Stimulated activated CD4-positive, alpha-beta T cell treated with anti-CD3 and anti-CD28 coated beads, Interleukin-4, amount 100 ng/mL, for 24 hours (primary cell): ENCODE measurements at places on chromosomes 3 and 15.

GRCh38 chr3:17967111-17967510 lies 224.7 kb upstream of the TBC1D5 start:
- DNase-seq, result no peak

DNA sequence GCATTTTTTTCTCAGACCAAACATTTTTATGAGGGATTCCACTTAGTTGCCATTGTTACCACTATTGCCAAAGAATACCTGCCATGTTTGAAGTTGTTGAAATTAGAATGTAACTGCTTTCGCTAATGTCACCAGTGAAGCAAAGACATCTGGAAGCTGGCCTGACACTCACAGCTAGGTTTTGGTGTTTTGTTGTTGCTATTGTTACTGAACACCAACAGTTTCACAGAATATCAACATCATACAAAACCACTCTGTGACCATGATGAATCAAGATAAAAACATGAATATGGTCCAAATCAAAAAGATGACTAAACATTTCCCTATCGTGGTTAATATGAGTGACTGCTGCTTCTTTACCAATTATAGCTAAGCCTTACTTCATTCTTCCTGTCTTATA lies 6.9 kb upstream of the CFAP20DC start:
- DNase-seq, result no peak

DNA sequence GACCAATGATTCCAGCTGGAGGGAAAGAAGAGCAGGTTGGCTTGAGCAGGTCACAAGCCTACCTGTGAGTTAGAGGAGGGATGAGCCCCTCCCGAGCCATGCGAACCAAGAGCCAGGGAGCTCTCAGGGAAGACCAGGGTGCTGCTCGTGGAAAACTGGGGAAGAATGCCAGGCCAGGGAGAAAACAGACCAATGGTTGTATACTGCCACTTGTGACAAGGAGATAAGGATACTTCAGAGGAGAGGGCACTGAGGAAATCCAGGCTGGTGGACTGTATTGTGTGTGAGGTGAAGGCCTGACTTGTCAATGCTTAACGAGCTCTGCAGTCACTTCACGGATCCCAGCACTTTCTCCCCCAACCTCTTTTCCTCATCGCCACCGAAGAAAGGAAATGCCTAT lies 177.7 kb downstream of the SSR3 start:
- DNase-seq, result no peak

DNA sequence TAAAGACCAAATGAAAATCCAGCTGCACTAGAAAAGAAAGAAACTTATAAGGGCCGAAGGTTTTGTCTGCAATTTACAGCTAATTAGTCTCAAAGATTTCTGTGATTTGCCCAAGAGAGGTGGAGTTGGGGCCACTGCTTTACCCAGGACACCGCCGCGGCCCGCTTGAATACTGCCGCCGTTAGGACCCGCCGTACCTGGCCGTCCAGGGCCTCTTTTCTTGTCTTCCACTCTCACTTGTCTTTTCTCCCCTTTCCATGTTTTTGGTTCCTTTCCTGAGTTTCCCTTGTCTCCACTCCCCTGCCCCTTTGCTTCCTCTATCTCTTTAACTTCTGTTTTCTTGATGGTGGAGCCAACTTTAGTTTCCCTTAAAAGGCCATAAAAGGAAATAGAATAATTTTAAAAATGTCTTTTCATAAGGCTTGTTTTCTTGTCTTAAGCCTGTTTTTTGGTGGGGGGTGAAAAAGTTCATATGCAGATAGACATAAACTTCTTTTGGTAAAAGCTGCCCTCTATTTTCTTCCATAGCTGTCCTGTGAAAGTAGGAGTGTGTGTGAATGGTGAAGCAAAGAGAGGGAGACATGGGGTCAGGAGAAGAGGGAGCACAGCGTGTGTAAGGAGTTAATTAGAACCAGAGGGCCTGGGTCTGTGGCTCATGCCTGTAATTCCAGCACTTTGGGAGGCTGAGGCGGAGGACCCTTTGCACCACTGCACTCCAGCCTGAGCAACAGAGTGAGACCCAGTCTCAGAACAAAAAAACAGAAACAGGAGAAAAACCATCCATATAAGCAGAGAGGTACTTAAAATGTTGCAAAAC lies 16.0 kb upstream of the CCNL1 start:
- DNase-seq, result peak; percentile 17
